ENCODE measurements at places on chromosomes 13 and 19.

DNA sequence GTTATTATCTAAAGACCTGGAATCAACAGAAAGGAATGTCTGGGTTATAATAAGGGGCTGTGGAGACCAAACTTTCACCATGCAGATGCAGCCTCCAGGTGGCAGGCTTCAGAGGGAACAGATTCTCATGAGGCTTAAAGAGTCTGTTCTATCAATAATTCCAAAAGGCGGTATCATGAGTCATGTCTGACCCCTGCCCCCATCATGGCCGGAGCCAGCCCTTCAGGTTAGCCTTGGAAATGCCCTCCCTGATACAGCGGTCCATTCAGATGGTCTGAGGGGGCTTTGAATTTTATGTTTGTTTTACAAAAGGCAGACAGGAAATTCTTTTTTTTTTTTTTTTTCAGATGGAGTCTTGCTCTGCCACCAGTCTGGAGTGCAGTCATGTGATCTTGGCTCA lies 21.7 kb upstream of the LAMP1 start:
- DNase-seq, result peak; percentile 25

GRCh38 chr13:46804391-46804815 lies 7.4 kb upstream of the ESD start:
- DNase-seq, result no peak

GRCh38 chr13:89806594-89806993 lies 1540.9 kb upstream of the MIR17HG start:
- DNase-seq, result no peak

DNA sequence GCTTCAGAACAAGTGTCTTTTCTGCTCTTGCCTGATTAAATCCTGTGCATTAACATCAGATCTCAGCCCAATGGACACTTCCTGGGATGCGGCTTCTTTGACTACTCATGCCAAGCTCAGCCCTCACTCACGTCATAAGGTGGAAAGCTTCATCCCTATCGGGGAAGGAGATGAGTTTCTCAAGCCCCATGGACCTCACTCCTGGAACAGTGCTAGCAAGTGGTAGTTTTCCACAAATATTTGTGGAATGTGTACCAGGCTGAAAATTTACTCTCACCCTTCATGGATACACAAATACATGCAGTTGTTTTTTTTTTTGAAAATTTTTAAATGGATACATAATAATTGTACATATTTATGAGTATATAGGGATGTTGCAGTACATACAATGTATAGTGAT lies 34.6 kb upstream of the FARP1 start:
- DNase-seq, result no peak

- no peak for DNase-seq
These were observed 76.6 kb downstream of the ZIC5 start for GRCh38 chr13:99894840-99895443.

- DNase-seq, result no peak
These were observed 5.6 kb upstream of the CCDC70 start for GRCh38 chr13:51856027-51856736.

- DNase-seq, result no peak
These were observed 59.4 kb downstream of the ZNF536 start for GRCh38 chr19:30431591-30431990.

- peak; percentile 47 for DNase-seq
These were observed 5.7 kb downstream of the ATP4A start for GRCh38 chr19:35557539-35558399.

DNA sequence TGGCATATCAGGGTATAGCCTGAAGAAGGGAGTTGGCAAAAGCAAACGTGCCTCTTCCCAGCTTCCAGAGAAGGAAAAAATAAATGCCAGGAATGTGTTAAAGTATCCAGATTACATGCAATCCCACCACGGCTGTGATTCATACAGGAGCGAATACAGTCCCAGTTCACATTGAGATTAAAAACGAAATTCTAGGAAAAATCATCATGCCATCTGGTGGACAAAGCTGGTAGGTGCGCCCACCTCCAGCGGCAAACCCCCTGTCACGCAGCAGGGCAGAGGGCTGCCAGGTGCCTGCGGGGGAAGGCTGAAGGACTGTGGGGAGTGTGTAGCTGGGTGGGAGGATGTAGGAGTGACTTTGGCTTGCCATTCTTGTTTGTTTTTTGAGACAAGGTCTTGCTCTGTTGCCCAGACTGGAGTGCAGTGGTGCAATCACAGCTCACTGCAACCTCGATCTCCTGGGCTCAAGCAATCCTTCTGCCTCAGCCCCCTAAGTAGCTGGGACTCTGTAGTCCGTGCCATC lies 6.4 kb upstream of the DMWD start:
- DNase-seq, result peak; percentile 57

DNA sequence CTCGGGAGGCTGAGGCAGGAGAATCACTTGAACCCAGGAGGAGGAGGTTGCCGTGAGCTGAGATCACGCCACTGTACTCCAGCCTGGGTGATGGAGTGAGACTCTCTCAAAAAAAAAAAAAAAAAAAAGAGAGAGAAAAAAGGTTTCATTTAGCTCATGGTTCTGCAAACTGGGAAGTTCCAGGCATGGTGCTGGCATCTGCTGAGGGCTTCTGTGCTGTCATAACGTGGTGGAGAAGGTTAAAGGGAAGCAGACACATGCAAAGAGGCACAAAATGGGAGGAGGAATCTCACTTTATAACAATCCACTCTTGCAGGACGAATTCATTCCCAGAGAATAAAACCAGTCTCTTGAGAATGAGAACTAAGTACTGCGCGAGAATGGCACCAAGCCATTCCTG lies 34.9 kb upstream of the SIAH3 start:
- DNase-seq, result no peak

- DNase-seq, result no peak
These were observed at the start of gene SLC25A41 for GRCh38 chr19:6433663-6434062. TSS of gene SLC25A41 (minus strand) at chr19:6433763. CDS start at chr19:6433693, 70 bp downstream.

- DNase-seq, result peak; percentile 15
These were observed 125.1 kb downstream of the AKAP11 start for GRCh38 chr13:42396901-42397655.

GRCh38 chr19:13053761-13054625 lies 48.7 kb downstream of the LYL1 start:
- DNase-seq, result no peak

DNA sequence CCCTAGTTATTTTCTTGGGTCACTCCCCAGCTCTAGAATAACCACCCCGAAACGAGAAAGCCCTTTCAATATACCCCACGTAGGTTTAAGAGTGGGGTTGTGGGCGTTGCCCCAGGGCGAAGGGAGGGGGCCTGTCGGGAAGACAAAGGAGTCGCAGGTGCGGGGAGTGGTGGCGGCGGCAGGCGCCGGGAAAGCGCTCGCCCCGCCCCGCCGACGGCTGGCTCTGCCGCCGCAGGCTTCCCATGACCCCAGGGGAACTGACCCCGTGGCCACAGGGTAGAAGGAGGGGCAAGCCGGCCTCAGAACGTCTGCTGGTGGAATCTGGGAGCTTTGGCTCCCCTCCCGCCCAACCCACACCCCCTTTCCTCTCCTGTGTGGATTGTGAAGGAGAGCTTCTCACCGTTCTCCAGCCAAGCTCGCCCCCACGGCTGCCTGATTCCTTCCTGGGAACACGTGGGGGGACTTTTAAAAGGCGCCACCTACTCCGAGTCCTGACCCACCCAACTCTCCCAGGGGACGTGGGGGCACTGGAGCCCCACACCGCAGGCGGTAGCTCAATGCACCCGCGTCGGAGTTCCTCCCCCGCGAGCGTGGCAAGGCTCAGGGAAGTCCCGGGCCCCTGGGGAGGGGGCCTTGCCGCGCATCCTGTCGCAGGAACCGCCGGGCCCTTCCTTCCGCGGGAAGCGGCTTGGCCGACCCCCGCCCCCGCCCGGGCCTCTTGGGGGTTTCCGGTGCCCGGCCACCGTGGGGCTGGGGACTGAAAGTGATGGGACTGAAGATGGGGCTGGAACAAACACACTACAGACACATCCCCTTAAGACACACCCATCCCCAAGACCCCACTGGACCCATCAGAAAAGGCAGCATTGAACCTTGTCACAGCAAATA lies 5.5 kb downstream of the IER2 start:
- DNase-seq, result peak; percentile 46

DNA sequence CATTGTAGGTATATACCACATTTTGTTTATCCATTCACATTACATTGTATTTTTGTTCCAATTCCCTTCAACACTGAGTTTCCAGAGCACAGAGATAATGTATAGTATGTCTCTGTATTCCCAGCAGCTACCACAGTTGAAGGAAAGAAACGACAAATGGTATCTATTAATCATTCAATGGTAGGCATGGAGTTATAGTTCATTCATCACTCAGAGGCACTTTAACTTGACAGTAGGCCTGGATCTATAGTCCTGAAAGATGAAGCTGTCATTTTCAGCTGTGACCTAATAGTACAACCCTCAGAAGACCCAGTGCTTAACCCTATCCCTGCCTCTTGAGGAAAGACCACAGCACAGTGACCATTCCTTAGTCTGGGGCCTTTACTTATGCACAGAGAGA lies 163.0 kb upstream of the TMTC4 start:
- DNase-seq, result no peak

GRCh38 chr13:47129461-47129860 lies 232.6 kb upstream of the HTR2A start:
- DNase-seq, result no peak

GRCh38 chr19:56671613-56671994 lies at the start of gene ZNF835:
TSS of gene ZNF835 (minus strand) at chr19:56671757. CDS start at chr19:56665198, 6,559 bp downstream.
- DNase-seq, result peak; percentile 69

- no peak for DNase-seq
These were observed 51.6 kb upstream of the F7 start for GRCh38 chr13:113053801-113054604.

DNA sequence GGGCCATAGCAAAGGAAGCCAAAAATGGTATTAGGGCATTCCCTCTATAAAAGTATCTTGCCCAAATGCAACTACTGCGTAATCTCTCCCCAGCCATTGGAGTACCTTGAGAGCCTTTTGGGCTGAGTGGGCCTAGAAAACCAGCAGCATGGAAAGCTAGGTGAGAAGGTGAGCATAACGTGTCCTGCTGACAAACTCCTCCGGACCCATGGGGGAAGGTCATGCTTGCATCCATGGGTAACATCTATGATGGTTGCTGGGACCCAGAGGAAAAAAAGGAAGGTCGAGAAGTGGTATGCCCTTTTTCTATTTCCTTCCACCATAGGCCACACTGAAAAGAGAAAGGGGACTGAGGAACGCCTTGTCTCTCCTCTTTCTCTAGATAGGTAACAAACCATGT lies 57.4 kb downstream of the ZNF728 start:
- no peak for DNase-seq

DNA sequence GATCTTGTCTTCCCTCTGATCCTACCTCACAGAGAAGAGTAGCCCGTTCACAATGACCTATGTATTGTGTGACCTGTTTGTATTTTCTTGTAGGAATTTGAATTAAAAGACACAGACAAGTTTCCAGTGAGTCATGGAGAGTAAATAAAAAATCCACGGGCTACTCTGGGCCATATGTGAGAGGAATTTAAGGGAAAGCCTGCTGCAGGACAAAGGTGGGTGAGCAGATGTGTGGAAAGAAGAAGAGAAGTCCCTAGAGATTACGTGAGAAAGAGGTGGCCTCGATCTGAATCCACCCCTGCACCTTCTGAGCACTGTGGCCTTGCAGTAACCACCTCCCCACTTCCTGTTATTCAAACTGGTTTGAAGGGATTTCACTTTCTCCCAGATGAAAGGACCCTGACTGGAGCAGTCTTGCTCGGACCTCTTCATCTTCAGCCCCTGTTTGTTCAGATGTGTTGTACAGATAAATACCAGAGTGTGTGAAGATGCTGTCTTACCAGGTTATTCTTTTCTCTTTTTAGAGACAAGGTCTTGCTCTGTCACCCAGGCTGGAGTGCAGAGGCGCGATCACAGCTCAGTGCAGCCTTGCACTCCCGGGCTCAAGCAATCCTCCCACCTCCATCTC lies 205.4 kb downstream of the PDS5B start:
- no peak for DNase-seq

DNA sequence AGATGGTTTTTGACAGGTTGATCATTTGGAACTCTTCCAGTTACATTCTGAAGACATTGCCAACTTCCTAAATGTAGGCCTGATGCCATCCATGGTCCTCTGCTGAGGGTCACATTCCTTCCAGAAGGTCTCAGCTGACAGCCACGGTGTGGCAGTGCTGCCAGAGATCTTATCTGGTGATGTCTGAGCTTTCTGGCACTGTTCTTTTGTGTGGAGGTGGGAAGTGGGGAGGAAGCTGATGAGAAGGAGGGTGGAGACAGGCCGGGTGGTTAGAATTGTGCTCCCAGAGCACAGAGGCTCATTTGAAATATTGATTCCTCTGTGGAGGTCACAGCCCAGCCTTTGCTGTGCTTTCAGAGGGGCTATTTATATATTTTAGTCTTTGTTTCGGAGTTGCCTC lies 16.1 kb upstream of the MTIF3 start:
- DNase-seq, result no peak

- DNase-seq, result no peak
These were observed 2301.2 kb downstream of the PCDH9 start for GRCh38 chr13:64928696-64929499.

- DNase-seq, result no peak
These were observed 397.1 kb downstream of the SLITRK5 start for GRCh38 chr13:88068316-88068715.

All from activated CD4-positive, alpha-beta T cell treated with anti-CD3 and anti-CD28 coated beads, Interleukin-2, amount 50 U/mL, for 4 hours (primary cell).